Cortex of kidney (tissue), 1 donor: ENCODE measurements at places on chromosomes 6 and 20.

DNA sequence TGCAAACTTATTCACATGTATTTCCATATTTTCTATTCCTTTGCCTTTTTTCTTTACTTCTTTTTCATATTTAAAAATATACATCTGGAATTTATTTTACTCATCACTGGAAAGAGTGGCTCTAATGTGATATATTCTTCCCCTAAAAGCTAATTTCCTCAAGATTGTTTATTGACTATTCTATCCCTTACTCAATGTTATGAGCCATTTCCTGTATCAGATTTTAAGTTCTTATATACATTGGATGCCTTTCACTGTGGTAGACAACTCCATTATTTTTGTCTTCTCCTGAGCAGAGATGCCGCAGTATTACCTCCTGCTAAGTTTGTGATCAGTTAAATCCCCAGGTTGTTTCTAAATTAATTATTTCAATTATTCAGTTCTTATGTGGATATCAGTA, 418.4 kb upstream of the JAG1 start:
- DNase-seq = no peak

DNA sequence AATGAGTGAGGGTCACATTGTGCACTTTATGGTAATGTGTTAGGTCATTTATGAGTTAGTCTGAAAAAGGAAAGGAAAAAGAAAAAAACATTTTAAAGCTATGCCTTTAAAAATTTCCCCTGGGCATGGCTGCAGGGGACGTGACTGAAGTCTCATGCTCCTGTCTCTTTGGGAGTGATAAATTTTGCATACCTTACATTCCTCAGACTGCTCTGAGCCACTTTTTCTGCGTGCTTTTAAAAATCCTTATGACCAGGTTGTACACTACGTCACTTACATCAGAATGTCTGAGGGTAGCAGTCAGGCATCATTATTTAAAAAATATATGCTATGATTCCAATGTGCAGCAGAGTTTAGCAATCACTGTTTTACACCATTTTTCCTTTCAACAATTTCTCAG, 121.2 kb downstream of the RFPL4B start:
- DNase-seq = no peak

- DNase-seq = no peak
Observed at GRCh38 chr6:22238861-22239260, 58.0 kb downstream of the PRL start.

DNA sequence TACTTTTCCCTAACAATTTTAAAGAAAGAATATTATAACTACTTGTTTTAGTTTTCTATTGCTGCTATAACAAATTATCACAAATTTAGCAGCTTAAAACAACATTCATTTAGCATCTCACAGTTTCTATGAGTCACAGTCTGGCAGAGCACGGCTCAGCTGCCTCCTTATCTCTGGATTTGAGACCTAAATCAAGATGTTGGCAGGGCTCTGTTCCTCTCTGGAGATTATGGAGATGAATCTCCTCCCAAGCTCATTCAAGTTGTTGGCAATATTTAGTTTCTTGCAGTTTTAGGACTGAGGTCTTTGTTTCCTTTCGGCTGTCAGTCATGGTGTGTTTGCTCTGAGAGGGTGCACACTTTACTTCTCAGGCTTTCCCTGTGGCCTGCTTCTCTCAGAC, 1065.8 kb upstream of the EYS start:
- DNase-seq = no peak

GRCh38 chr20:32052090-32052777, at the start of gene HCK:
HCK (plus strand) TSS chr20:32052242.
- no peak for DNase-seq

GRCh38 chr20:49676581-49677291, 36.9 kb downstream of the B4GALT5 start:
- DNase-seq = no peak
